Eye (tissue), 1 donor: ENCODE measurements at places on chromosomes 4 and X.

- DNase-seq, result no peak
These were observed 28.2 kb downstream of the TMEM154 start for GRCh38 chr4:152651473-152652060.

DNA sequence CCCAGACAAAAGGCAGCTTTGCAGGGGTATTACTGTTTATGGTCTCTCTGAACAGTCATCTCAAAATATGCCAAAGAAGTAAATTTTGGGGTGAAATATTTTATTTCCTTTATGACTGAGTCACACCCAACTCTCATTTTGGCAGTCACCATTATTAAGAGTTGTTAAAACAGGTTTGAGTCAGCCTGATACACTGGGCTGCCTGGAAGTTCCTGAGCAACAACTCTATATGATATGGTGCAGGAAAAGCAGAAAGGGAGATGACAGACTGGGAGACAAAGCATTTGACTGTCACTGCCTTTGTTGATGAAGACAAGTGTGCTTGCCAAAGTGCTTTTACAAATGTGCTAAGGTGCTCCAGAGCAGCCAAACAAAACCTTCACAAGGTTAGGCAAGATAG lies 1263.5 kb downstream of the PCDH7 start:
- no peak for DNase-seq

- peak; percentile 35 for DNase-seq
These were observed 27.2 kb downstream of the TAPT1 start for GRCh38 chr4:16199093-16199492.

DNA sequence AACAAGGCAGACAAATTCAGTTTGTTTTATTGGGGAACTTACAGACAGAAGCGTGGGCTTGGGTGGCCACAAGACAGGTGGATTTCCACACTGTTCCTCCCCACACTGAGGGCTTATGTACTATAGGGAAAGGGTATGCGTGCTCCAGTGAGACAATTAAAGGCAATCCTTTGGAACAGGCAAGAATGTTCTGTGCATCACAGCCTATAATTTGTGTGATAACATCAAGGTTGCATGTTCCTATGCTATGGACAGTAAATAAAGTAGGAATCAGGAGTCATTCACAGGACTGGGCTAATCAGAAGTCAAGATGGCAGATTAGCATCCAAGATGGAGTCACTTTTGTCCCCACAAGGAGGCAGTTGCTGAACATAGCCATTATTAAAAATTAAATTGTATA lies 84.6 kb upstream of the TRIM2 start:
- no peak for DNase-seq

GRCh38 chr4:20075248-20075871 lies 176.3 kb upstream of the SLIT2 start:
- DNase-seq, result no peak

DNA sequence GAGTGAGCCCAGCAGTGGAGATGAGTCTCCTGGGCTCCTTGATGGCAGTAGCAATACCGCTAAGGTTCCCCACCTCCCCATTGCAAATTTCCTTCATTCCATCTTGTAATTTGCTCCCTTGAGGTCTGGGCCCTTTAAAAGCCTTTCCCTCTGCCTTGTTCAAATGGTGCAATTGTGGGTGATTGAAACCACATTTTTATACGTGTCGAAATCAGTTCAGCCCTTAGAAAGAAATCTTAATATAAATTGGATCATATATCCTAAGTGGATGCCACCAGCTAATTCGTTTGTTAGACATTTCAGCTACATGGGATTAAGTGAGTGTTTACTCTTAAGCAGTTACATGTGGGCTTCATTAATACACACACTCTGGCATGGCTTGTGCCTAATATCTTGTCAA lies 68.6 kb downstream of the NHS start:
- DNase-seq, result no peak
